Fibroblast of skin of right biceps (primary cell): ENCODE measurements at places on chromosomes 5 and 9.

DNA sequence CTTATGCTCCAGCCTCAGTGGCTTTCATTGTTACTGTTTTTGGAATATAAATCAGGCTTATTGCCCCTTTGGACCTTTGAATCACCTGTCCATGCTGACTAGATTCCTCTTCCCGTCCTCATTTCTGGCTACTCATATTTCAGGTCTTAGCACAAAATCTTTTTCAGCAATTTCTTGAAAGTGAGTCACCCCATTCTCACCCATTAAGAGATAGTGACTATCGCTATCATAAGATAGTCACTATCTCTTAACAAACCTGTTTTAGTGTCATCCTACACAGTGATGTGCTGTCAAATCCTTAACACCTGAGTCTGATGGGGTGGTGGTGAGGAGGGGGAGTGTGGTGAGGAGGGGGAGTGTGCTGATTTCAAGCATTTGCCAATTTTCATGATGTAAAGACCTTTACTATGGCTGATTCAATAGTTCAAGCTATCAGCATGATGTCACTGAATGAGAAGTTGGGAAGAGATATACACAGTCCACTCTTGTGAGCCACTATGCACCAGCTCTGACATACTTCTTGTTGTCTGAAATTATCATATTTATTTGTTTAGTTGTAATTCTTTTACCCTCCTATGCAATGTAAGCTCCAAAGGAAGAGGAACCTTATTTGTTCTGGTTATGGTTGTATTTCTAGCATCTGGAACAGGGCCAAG is 95.3 kb downstream of the GRIA1 start:
- no peak for DNase-seq

DNA sequence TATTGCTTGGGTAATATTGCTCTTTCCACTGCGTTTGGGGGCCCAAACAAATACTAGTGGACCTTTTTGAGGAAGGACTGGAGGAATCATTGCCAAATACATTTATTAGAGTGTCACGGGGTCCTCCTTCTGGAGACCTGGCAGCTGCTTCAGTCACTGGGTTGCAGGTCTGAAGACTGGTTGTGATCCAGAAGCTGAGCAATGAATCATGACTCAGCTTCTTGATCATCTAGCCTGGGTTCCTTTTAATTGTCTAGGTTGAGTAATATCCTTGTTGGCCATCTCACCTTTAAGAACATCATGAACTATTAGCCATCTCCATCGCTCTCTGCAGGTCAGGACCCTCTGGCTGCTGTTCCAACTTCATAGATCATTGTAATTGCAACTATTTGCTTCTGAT is 15.4 kb upstream of the UBAP1 start:
- DNase-seq: peak; percentile 17

DNA sequence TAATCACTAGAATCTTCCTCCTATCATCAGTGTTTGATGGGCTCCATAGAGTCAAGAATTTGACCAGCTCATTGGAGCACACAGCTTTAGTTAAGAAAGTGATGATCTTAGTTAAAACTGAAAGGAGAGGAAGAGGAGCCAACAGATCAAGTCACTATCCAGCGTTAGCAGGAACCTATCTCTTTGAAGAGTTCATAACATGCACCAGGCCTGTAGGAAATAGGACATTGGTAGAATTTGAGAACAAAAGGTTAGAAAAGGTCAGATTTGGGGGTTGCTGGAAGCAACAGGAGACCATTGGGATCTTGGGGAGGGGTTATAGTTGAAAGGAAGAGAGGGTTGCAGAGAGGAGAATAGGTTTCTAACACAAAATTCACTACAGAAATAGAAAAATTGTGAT is 11.4 kb upstream of the ADRA1B start:
- no peak for DNase-seq

GRCh38 chr9:8388132-8388531 is 588.6 kb upstream of the DMAC1 start:
- no peak for DNase-seq

DNA sequence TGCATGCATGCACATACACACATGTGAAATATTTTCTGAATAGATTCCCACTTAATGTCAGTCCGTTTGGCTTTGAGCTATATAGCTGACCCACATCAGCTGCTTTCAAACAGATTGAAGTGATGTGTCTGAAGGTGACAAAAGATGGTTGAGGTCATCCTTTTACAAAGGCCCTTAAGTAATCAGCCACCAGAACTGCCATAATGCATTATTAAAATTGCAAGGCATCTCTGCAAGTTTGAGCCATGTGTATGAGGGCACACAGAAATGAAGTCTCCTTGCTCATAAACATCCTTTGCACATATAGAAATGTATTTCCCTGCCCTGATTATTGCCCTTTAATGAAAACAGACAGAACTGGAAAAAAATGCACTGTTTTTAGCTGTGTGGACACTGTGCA is 1043.0 kb upstream of the C9orf72 start:
- no peak for DNase-seq

DNA sequence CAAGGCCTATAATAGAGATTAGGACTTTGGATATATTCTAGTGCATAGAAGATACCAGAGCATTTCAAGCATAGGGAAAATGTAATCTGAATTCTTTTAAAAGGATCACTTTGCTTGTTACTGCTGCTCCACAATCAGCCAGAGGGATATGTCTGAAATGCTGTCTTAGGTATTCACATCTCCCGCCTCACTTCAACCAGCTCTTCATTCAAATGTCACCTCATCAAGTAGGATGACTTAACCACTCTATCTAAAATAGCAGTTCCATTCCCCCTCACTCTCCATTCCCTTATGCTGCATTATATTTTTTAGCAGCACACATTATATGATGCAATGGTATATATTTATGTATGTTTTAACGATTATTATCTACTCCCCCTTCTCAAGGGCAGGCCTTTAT is 500.3 kb upstream of the GRIA1 start:
- DNase-seq: no peak

GRCh38 chr5:174300941-174301761 is 255.6 kb downstream of the NSG2 start:
- no peak for DNase-seq

- DNase-seq: no peak
These were observed 142.9 kb upstream of the POU5F2 start for GRCh38 chr5:93884254-93884653.

DNA sequence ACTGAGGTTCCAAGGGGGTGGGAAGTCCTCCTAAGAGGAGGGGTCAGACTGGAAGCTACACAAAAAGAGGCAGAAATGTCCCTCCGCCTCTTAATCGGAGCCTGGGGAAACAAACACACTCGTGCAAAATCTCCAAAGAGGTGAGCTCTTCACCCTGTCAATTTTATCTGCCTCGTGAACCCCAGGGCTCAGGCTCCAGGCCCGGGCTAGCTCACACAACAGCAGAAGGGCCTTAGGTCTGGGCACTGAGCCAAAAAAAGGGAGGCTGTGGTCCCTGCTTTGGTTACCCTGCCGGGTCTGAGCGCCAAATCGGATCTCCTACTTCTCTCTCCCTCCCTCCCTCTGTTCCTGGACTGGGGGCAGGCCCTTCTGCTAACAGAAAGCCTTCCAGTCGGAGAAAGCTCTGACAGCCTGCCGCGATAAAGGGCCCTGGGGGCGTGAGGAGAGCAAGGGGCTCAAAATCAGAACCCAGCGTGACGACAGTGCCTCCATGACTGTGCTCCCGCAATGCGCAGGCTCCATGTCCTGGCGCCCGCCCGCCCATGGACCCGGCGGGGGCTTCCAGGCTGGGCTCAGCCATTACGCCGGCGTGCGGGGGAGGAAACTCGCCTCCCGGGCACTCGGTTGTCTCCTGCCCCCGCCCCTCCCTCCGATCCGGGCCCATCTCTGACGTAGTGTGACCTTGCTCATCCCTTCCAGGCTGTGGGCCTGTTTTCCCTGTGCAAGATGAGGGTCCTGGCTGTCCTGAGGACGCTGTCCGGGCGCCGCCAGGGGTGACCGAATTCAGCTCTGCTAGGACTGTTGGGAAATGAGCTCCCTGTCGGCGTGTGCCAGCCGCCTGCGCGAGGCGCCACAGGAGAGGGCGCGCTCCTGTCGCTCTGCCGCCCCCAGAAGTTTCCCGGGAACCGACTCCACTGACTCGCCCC is 865 bp upstream of the SLC22A4 start:
- peak; percentile 91 for DNase-seq

DNA sequence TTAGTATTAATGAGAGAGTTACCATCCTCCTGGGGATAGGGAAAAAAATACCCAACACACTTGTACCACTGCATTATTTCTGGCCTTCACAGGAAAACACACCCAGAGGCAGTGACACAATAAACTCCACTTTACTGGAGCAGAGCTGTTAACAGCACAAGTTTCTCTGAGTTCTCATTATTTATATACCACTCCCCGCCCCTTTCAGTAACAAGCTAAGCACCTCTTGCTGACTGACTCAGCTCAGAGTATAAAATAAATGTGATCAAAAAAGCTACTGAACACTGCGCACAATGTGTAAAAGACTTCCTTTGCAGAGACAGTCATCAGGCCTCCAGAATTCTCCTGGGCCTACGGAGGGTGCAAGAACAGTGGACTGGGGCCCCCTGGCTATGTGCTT is 21.6 kb downstream of the KLF9 start:
- DNase-seq: no peak

DNA sequence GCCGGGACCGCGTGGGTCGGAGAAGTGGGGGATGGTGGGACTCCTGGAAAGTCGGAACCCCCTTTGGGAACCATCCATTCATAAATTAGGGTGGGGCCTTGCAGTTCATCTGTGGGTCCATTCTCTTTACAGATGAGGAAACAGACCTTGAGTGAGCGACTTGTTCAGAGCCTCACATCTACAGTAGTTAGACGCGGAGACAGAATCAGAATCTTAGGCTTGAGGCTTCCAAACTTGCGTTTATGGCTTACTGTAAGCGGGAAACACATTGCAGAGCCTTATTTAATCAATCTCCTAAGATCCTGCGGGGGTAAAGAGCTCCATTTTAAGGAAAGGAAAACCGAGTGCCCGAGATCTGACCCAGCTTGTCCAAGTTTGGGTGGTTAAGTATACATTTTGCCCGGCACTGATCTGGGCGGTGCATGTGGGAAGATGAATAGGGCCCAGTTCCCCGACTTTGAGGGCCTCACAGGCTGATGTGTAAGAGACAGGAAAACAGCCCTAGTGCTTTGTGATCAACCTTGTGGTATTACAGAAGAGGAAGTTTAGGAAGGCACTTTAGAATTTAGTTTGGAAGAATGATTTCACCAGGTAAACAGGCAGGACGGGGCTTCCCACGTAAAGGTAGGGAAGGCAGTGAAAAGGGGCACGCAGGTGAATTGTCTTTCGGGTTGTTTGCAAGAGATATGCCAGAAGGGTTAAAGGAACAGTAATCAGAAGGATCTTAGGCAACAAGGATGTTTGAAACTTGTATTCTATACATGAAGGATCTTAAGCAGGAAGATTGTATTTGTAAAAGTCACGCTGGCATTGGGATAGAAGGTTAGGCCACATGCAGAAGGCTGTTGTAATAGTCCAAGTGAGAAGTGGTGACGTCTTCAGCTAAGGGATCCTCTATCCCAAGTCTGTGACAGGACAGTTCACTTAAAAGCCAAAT is 744 bp downstream of the TARS1 start:
- DNase-seq: peak; percentile 87

- DNase-seq: no peak
These were observed 15.9 kb downstream of the EBF1 start for GRCh38 chr5:159083548-159084452.

GRCh38 chr9:124844291-124844690 is 9.0 kb upstream of the WDR38 start:
- no peak for DNase-seq

- peak; percentile 17 for DNase-seq
These were observed 1.1 kb downstream of the SLC31A1 start for GRCh38 chr9:113222482-113222841.

GRCh38 chr9:87567571-87567970 is 69.9 kb downstream of the DAPK1 start:
- DNase-seq: no peak

- no peak for DNase-seq
These were observed 6.6 kb upstream of the HEMGN start for GRCh38 chr9:97944612-97945011.

GRCh38 chr5:74055486-74056106 is 429.6 kb downstream of the ARHGEF28 start:
- no peak for DNase-seq

DNA sequence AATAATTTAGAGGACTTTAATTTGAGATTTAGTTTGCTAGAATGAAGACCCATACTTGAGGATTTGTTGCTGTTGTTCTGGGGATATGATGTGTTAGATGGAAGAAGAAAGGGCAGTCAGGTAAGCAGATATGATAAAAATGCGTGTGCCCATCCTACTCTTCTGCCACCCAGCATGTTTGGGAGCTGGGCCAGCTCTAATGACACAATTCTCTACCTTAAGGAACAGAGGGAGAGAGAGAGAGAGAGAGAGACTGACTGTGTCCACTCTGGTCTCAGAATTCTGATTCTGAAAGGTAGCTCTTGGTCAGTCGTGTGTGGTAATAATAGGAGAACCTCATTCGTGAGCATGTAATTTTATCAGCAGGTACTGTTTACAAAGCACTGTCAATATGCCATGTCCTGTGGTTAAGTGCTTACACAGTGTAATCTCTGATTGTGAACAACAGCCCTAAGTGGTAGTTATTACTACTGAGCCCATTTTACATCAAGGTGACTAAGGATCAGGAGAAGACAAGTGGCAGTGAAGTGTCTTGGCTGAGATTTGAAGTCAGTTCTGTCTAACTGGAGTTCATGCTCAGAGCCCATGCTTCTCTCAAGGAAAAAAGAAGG is 307.4 kb upstream of the SEMA6A start:
- DNase-seq: no peak

GRCh38 chr5:145689235-145689634 is 145.9 kb downstream of the PRELID2 start:
- no peak for DNase-seq
